Kidney glomerular epithelial cell (primary cell): ENCODE measurements at places on chromosomes 12 and 14.

- DNase-seq: no peak
Observed at GRCh38 chr14:91278383-91278715, 33.8 kb upstream of the GPR68 start.

DNA sequence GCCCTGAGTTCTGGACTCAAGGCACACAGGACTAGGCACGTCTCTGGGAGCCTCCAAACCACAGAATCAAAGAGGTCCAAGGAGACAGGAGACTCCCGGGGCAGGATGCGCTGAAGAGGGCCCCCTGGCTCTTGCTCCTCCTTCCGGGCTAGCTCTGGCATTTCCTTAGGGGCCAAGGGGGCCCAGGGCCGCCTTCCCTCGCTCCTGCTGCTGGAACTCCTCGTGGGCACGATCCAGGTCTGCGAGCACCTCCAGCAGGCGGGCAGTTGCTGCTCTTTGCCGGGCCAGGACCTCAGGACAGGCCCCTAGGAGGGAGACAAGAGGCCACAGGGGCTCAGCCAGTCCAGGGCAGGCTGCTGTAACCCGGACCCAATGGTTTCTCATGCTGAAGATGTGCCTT, 35.8 kb downstream of the RASAL1 start:
- DNase-seq: no peak

- peak; percentile 69 for DNase-seq
Observed at GRCh38 chr12:68971404-68971803, 38.4 kb upstream of the CPM start.

- DNase-seq: no peak
Observed at GRCh38 chr12:116295327-116296263, 18.1 kb upstream of the MED13L start.

- DNase-seq: no peak
Observed at GRCh38 chr14:56160088-56160487, 41.9 kb downstream of the PELI2 start.

- DNase-seq: no peak
Observed at GRCh38 chr14:23663711-23664110, 27.5 kb downstream of the DHRS2 start.

GRCh38 chr12:46459111-46459510, 86.5 kb upstream of the SLC38A2 start:
- peak; percentile 52 for DNase-seq

- DNase-seq: no peak
Observed at GRCh38 chr12:21627924-21628323, 23.3 kb upstream of the GYS2 start.

DNA sequence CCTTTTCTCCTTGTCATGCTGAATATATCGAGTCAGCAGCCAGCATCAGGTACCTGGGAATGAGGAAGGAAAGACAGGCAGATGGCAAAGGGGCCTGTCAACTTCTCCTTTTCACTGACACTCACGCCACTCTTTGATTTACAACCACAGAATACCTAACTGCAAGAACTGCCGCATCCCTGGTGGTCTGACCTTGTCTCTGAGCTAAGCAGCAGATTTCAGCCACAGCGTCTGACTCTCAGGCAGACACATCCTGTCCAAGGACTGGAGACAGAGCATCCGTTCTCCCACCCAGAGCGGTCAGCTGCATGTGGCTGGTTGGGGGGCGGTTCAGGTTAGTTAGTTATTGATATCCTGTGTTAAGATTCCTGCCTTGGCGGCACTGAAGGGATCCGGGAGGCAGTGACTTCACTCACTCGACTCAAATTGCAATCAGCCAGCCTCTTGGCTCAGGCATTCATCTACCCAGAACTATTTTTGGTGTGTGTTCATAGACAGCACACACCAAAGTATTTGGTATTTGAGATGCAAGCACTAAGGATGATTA, 11.2 kb upstream of the MAP1LC3B2 start:
- DNase-seq: peak; percentile 94
